ENCODE measurements at places on chromosomes 4 and X.

- no peak for DNase-seq
Measured at GRCh38 chrX:23374291-23374690, 39.6 kb downstream of the PTCHD1 start.

GRCh38 chr4:183229397-183229796 lies 90.7 kb downstream of the CLDN22 start:
- no peak for DNase-seq

DNA sequence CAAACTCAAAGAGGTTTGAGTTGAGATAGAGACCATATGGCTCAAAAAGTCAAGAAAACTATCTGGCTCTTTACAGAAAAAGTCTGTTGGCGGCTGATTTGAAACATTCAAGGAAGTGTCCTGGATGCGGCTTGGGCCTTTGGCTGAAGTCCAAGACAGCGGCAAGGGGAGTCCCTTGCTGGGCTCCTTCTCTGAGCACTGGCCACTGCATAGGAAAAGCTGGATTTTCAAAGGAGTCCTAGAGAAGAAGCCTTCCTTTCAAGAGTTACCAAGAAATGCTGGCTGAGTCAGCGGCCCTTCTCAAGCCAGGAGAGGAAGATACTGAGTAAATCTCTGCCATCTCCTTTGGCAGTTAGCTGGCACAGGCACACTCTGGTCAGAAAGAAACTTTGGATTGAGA lies 12.1 kb downstream of the APLN start:
- no peak for DNase-seq

DNA sequence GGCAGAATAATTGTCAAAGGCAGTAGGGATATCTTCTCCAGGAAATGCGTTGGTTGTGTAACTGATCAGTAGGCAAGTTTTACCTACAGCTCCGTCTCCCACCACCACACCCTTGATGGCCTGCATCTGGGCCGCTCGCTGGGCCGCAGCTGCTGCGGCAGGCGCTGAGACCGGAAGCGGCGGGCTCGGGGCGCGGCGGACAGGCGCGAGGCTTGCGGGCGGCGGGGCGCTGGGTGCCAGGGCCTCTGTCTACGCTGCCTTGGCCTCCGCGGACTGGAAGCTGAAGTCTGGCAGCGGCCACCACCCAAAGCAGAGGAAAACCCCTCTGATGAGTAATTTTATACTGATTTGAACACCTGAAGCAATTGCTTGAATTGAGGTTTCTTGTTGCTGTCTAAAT lies 124.2 kb upstream of the ZIC3 start:
- DNase-seq = no peak

GRCh38 chrX:21996872-21997455 lies 35.2 kb upstream of the PHEX start:
- no peak for DNase-seq

DNA sequence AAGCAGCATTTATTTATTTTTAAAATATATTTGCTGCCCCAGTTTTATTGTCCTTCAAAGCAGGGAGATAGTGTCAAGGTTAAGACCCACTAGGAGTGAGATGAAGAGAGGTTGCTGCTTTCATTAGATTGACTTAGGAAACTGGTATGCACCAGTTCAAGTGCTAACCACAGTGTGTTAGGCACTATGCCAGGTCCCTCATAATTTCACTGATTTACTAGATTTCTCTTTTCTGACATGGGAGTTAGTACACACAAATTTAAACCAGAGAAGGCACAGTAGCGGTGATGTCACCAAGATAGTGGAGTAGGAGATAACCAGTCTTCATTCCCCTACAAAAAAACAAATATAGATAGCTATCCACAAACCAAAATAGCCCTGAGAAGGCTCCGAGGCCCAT lies 14.3 kb downstream of the RRAGB start:
- DNase-seq = no peak

- no peak for DNase-seq
Measured at GRCh38 chrX:43560247-43560946, 95.7 kb upstream of the MAOA start.

- DNase-seq = no peak
Measured at GRCh38 chrX:29012867-29013266, 425.6 kb downstream of the IL1RAPL1 start.

GRCh38 chr4:83212041-83212851 lies 72.4 kb downstream of the COQ2 start:
- peak; percentile 80 for DNase-seq

GRCh38 chrX:138925330-138925729 lies 213.8 kb upstream of the FGF13 start:
- no peak for DNase-seq

- no peak for DNase-seq
Measured at GRCh38 chr4:120873554-120873953, 49.0 kb downstream of the PRDM5 start.

- DNase-seq = no peak
Measured at GRCh38 chrX:107750861-107751445, 24.6 kb downstream of the TSC22D3 start.

- no peak for DNase-seq
Measured at GRCh38 chrX:148947399-148947975, 447.1 kb downstream of the AFF2 start.

GRCh38 chr4:86006057-86006456 lies 353.8 kb downstream of the MAPK10 start:
- DNase-seq = no peak

GRCh38 chr4:2886622-2887021 lies 43.0 kb downstream of the ADD1 start:
- no peak for DNase-seq

DNA sequence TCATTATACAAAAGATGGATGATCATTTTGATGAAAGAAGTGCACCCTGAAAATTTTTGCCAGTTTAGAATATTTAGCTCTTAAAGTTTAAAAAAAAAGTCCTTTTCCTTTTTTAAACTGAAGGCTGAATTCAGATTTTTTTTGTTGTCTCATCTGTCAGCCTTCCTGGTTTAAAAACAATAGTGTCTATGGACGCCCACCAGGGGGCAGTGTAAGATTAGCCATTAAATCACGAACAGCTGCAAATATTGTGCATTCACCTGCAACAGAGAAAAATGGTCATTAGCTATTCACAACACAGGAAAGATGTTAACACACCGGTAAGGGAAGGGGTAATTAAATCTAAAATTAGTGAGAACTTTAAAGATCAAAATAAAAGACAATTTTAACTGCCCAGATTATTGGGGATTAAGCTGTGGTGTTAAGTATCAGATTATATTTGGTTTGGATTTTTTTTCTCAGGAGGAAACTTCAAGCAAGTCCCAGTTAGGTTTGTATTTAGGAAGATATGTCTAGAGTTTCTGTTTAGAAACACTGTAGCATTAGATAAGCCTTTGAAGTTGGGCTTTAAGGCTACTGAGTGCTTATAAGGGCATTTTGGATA lies 4.4 kb upstream of the CXorf38 start:
- DNase-seq = peak; percentile 81

DNA sequence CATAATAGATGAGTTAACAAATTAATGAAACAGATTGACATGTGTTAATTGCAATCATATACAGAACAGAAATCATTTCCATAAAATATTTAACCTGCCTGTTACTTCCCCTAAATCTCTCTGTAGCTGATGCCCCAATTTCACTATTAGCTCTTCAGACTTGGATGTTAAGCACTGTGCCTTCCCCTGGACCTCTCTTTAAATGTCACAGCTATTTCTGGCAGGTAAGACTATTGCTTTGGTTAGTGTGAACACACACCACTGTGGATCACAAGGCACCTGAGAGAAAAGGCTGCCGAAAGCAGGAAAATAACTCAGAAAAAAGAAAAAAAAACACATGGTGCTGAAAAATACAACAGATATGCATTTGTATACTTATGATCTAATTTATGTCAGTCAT lies 91.3 kb downstream of the SNCA start:
- DNase-seq = no peak

- DNase-seq = no peak
Measured at GRCh38 chr4:1168191-1169101, 3.9 kb downstream of the SPON2 start.

DNA sequence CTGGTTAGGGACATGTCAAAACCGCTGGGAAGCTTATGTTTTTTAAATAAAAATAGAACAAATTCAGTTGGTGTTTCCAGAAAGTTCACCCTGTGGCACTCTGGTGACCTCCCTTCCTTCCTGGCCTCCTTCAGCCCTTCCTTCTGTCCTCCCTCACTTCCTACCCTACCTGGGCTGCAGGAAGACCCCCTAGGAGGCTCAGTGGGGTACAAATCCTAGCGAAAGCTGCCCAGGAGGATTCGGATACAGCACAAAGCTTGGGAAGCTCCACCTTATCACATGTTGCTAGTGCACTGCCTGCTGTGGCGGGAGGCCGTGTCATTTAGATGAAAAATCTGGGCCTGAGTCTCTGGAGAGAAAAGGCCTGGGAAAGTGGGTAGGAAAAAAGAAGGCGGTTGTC lies 60.5 kb downstream of the FHDC1 start:
- DNase-seq = no peak

DNA sequence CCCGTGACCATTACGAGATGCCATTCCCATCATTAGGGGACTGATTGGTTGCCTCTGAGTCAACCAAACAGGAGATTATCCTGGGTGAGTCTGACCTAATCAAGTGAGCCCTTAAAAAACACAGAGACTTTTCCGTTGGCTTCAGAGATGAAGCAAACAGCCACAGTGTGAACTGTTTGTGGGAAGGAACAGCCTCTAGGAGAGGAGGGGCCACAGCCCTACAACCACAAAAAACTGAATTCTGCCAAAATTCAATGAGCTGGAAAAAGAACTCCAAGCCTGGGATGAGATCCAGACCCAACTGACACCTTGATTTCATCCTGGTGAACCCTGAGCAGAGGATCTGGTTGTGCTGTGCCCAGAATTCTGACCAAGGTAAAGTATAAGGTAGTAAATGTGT lies 31.3 kb upstream of the TBL1X start:
- no peak for DNase-seq

DNA sequence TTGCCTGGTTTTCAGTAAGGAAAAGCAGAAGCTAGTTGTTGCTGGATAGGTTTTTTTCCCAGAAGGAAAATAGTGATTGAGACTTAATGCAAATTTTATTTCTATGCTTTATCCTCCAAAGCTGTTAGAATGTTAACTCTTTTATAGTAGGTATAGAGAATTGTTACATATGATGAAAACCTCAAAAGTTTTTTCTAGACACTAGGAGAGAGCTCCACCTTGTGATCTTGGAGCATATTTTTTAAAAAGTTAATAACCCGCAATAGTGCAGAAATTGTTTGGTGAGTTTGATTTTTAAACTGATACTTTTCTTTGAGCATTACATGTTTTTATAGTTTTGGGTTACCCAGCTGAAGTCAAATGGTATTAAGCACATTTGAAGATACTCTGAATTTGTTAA lies 56.5 kb downstream of the STAG2 start:
- DNase-seq = no peak

DNA sequence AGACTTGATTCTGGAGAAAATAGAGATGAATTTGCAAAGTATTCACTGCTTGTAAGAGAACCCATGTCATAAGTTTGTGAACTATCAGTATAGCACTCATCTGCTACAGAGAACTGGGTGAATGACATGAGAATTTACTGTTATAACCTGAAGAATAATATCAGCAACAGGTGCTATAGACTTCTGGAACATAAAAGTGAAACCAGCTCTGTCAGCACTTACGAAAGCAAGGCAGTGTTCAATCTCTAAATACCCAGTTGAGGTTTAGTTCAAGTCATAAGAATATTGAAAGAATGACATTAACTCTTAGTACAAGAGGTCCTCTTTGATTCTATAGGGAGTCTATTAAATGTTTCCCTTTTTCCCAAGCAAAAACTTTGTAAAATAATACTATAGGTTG lies 232.9 kb upstream of the ANKRD50 start:
- DNase-seq = no peak

- peak; percentile 35 for DNase-seq
Measured at GRCh38 chr4:1356181-1356998, 9.4 kb downstream of the UVSSA start.

DNA sequence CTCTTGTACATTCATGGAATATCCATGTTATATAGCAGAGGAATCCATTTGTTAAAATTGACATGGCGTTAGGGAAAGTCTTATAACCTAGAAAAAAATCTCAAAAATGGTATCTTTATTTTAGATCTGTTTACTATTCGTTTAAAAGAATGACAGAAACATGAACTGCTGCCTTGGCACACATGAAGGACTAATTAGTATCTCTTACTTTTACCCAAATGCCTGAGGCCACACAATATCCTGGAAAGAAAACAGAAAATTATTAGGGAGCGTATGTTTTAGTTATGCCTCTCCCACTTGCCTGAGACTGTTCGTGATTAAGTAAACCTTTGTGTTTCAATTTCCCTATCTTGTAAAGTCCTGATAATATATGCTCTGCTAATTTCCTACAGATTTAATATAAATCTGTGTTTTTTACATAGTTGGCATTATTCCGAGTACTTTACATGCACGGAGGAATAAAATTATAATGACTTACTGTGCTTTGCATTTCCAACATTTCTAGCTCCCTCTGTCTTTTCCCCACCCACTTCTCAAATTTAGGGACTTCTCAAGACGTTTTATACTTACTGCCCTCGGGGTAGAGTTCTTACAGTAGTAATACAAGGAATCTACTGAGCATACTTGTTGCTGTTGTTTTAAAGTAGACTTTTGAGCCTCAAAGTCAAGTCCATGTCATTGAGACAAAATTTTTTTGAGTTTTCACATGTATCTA lies 147.3 kb downstream of the VEGFC start:
- DNase-seq = no peak

- no peak for DNase-seq
Measured at GRCh38 chrX:152072236-152072635, 66.1 kb downstream of the MAGEA10 start.

DNA sequence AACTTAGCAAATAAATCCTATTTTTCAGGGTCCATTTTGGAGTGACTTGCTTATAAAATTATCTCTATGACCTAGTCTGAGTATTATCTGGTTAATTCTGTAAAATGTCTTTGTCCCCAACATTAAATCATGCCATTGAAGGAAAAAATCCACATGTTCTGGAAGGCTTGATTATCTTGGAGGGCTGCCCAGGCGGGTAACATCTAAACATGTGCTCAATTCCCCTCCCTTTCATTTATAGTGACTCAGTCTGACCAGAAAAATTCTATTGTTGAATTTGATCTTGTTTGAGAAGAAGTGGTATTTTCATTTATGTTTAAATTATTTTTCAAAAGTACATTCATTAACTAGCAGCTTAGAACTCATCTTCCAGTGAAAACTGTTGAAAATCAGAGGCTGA lies 55.4 kb upstream of the SLC10A7 start:
- no peak for DNase-seq

DNA sequence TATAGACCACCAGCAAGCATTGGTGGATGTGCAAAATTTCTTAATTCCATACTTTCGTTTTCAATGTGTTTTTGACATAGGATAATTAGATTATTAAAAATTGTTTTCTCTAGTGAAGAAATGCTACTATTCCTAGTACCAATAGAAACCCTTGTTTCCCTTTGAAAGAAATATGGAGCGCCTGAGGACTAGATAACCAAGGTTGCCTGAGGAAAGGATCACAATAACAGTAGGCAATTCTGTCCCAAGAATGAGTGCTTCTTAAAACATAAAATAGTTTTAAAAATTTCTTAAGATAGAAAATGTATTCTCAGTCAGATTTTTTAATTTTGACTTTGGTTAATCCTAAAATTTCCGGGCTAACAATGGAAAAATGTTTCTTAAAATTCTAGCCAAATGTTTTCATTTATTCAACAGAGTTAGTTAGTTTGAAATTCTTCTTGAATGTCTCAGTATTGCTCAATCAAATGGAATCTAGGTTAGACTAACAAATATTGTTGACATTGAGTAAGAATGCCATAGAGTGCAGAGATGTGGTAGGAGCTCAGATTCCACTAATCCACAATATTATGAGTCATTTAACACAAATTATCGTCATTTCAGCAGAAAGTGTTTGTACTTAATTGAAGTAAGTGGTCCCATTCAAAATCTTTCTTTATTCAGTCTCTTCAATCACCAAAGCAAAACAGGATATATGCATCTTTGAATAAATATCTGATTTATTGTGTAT lies 666.0 kb downstream of the GRID2 start:
- DNase-seq = no peak

- no peak for DNase-seq
Measured at GRCh38 chr4:65789341-65789740, 119.1 kb upstream of the EPHA5 start.

Measured in CD4-positive, alpha-beta T cell treated with Interleukin-6 at 100 ng/mL for 8 hours (primary cell).